ENCODE measurements at places on chromosomes 12 and 14.

DNA sequence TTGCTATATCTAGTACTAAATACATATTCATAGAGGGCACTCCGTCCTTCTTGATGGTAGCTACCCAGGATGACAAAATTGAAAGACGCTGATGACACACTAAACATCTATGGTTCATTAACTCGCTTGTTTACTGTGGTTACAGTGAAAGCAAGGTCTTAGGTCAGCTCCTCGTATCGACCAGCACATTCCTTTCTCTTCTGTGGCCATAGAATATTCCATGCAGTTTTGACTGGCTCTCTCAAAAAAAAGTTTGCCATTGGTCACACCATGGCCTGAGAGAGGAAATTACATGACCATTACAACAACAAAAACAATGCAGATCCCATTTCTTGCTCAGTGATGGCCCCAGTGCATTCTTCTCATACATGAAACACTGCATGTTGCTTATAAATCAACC lies 411.4 kb upstream of the SOX5 start:
- DNase-seq = no peak

DNA sequence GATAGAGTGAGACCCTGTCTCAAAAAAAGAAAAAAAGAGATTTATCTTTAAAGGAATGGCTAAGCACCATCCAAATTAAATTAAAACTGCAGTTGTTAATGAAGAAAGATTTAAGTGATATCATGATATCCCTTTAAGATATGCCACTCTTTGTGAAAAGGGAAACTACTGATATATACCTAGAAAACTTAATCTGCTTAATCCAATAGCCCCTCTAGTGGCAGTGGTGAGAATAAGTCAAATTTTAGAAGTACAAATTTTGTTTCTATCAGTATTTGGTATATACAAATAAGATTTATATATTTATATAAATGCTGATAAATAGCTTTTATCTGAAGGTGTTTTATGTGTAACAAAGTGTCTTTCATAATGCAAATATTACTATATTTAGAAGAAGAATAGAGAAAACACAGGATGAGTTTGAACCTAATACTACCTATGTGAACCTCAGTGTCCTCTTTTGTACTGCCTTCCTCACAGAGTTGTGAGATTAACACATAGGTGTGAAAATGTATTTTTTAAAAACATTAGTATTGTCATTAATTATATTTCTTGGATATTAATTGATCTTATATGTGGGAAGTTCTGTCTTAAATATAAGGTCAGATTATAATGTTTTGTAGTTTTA lies 51.4 kb upstream of the GARIN2 start:
- no peak for DNase-seq

- DNase-seq = no peak
Observed at GRCh38 chr12:119868992-119869391, 8.1 kb downstream of the CIT start.

DNA sequence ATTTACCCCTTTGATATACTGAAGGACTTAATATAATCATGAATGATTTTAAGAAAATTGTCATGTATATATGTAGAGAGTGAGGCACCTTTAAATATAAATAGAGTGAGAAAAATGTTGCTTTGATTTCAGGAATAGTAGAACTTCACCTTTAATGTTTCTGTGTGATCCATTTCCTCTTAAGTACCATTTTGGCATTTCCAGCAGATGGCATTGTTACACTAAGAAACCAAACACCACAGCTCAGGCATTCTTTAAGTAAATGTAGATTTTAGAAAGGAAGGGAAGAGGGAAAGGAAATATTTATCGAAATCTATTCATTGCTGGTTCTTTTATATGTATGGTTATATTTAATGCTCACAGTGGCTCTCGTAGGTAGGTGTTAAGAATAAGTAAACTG lies 556.7 kb upstream of the FBXO33 start:
- DNase-seq = no peak

GRCh38 chr14:30600922-30601918 lies 20.9 kb upstream of the SCFD1 start:
- no peak for DNase-seq

DNA sequence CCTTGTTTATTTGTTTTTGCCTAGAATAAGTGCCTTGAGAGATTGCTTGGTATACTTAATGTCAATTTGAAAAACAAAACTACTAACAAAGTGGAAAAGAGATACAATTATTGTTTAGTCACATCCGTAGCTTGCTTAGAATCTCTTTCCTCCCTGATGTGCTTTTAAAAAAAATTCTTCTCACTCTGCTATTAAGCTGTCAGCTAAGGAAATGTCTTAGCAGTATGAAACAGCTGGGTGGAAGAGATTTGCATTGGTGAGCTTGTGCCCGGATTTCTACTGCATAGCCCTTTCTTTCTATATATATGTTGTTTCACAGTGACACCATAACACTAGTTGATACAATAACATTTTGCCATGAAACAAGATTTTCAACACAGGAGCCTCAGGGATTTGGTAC lies 229.4 kb upstream of the RGS6 start:
- no peak for DNase-seq

GRCh38 chr14:80718940-80719339 lies 222.6 kb downstream of the CEP128 start:
- no peak for DNase-seq

- DNase-seq = no peak
Observed at GRCh38 chr14:100673807-100674154, 52.9 kb upstream of the DLK1 start.

- no peak for DNase-seq
Observed at GRCh38 chr12:65902500-65902899, 78.2 kb downstream of the HMGA2 start.

DNA sequence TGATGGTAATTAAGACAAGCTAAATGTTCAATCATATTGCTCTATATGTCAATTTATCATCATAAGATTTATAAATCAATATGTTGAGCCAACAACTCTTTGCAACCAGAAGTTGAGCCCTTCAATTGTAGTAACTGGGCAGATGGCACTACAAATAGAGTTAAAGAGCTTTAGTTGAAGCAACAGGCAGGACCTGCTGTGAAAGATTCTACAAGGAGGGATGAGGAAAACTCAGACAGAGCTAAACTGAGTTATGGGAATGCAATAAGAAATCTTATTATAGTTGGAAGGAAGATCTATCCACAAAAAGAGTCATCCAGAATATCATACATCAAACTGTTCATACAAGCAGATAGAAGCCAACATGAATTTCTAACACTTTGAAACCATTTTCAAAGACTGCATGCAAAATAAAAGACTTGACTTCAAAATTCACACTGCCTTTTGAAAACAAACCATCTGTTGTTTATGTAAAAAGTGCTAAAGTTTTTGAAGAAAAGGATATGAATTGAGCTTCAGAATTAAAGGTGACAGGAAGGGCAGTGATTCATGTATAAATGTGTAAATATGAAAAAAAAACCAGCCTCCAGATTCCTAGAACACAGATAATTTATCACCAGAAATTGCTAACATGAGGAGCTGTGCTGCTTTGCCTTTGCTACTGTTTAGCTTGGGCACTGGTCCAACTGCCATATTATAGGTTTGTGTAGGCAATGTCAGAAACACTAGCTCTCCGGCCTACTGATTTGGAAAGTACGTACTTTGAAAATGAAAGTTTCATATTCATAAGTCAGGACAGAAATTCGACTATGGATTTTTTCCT lies 133.2 kb downstream of the SLC35F4 start:
- DNase-seq = no peak

- no peak for DNase-seq
Observed at GRCh38 chr12:93888964-93889363, 211.8 kb downstream of the CRADD start.

DNA sequence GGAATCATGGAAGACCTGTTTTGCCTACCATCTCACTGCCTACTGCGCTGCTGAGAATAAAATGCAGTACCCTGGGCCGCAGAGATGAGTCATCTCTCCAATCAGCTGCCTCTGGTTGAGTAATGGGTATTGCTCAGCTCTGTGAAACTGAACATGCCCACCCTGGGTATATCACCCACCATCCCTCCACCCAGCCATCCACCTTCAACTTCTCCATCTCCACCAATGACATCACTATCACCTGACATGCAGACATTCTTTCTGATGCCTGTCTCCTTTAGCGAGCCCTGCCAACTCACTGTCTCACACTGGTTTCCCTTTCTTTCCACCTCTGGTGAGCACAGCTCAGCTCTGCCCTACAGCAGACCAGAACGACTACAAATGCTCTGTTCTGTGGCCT lies 33.6 kb downstream of the E2F7 start:
- DNase-seq = no peak

DNA sequence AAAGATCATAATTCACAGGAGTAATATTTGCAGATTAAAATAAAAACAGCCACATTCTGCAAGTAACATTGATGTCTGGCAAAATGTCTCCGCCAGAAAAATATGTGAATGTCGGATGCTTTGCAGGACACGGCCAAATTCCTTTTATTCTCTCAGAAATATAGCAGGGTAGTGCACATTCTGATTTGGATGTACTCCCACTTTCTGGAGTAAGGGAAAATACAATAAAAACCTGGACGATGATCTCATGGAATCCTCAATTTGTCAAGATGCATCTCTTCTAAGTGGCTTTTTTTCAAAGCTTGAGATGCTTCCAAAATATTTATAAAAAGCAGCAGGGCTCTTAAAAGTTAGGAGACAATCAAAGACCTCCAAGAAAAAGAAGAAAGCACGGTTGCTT lies 133.3 kb downstream of the TBX5 start:
- DNase-seq = no peak

- no peak for DNase-seq
Observed at GRCh38 chr14:44910821-44911220, 50.9 kb downstream of the KLHL28 start.

DNA sequence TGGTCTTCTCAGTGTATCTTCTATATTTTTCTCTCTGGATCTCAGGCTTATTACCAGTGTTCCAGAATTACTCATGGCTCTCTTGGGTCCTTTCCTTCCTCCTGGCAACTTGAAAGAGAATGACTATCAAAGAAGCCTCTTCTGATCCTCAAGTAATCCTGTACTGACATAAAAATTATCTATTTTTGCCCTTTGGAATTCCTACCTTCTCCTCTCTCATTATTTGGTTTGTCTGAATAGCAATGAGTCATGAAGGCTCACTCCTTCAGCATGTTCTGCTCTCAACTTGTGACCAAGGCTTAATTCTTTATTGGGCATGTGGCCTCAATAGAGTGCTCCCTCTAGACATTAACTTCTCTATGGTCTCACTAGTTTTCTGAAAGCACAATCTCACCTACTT lies 553.6 kb upstream of the ATP2B1 start:
- DNase-seq = no peak

DNA sequence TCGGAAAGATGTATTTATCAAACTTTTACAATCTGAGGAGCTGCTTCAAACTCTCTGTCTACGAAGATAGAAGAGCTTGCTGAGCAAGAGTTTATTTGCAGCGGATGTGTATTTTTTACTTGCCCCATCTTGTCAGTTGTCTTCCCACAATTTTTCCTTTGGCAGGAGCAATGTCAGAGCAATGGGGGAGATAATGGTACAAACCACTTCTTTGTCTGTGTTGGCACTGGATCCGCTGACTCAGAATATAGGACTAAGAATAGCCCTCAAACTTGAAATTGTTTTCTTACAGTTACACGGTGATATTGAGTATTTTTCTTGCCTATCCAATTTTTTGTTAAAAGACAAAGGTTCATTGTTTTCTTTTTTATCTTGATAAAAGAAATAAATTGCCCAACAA lies 27.6 kb downstream of the HELB start:
- DNase-seq = no peak

- no peak for DNase-seq
Observed at GRCh38 chr12:44531320-44531971, 344.7 kb downstream of the NELL2 start.

DNA sequence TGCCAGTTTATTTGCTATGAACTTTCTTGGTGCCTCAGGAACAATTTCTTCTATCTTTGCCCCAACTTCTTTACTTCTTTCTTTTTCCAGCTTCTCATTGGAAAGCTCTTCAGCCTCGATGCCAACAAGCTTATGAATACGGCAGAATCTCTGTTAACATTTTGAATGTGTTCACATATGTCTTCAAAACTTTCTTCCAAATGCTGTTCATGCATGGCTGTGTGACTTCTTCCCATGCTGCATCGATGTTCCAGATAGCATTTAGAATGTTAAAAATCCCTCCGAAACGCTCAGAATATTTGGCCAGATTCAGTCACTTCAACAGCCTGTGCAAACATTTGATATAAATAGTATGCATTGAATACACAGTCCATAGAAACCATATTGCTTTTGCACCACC lies 247.8 kb upstream of the ARID2 start:
- DNase-seq = no peak

GRCh38 chr14:104750056-104750752 lies 2.7 kb upstream of the SIVA1 start:
- no peak for DNase-seq

DNA sequence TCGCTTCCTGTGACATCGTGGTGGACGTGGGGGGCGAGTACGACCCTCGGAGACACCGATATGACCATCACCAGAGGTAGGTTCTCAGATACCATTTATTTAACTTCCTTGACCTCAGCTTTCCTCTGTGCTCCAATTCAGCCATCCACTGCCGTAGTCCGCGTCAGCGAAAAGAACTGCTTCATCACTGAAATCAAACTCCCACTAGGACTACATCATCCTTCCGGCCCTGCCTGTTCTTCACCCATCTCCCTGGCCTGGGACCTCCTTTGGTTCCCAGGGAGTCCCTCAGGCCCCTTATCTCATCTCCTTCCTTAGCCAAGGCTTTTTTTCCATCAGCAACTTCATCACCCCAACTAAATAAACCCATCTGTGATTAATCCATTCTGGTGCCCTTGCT lies 692 bp downstream of the MYG1 start:
- DNase-seq = peak; percentile 21

GRCh38 chr14:102760496-102761193 lies 16.6 kb upstream of the TRAF3 start:
- DNase-seq = no peak

GRCh38 chr12:120583478-120584030 lies 2.4 kb upstream of the POP5 start:
- peak; percentile 29 for DNase-seq

DNA sequence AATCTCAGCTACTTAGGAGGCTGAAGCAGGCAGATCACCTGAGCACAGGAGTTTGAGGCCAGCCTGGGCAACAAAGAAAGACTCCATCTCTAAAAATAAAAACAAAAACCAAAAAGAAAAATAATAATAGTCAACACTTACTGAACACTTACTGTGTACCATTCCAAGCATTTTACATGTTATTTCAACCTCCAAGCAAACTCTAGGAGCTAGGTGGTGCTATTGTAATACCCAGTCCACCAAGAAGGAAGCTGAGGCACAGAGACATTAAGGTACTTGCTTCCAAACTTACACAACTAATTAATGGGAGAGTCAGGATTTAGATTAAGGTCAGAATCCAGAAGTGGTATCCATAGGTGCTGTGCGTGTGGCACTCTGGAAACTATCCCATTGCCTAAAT lies 13.7 kb upstream of the OR6J1 start:
- no peak for DNase-seq

DNA sequence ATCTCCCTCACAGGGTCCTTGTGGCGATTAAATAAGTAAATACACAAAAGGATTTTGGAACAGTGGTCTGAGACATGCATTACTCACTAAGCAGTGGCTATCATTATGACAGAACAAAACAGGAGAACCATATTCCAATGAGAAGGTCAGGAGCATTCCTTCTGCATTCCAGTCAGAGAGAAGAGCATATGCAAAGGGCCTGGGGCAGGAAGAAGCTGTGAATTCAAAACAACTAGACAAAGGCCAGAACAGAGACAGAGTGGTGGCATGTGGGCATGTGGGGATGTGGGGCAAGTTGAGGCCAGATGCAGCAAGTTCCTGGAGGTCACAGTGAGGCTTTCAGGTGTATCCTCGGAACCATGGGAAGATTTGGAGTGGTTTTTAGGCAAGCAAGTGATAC lies 70.1 kb upstream of the VRK1 start:
- no peak for DNase-seq

- no peak for DNase-seq
Observed at GRCh38 chr14:55546212-55546874, 33.7 kb upstream of the KTN1 start.

GRCh38 chr12:124397807-124398577 lies 103.1 kb downstream of the RFLNA start:
- DNase-seq = no peak

All from AG04450 (cell line).